Hematopoietic multipotent progenitor cell treated with erythropoietin and hydrocortisone succinate and interleukin-3 and kit ligand, for 4 days (in vitro differentiated cells): ENCODE measurements at places on chromosomes 6 and 20.
A peak's percentile ranks its signal among the peaks of the same experiment; 100 is the strongest.

DNA sequence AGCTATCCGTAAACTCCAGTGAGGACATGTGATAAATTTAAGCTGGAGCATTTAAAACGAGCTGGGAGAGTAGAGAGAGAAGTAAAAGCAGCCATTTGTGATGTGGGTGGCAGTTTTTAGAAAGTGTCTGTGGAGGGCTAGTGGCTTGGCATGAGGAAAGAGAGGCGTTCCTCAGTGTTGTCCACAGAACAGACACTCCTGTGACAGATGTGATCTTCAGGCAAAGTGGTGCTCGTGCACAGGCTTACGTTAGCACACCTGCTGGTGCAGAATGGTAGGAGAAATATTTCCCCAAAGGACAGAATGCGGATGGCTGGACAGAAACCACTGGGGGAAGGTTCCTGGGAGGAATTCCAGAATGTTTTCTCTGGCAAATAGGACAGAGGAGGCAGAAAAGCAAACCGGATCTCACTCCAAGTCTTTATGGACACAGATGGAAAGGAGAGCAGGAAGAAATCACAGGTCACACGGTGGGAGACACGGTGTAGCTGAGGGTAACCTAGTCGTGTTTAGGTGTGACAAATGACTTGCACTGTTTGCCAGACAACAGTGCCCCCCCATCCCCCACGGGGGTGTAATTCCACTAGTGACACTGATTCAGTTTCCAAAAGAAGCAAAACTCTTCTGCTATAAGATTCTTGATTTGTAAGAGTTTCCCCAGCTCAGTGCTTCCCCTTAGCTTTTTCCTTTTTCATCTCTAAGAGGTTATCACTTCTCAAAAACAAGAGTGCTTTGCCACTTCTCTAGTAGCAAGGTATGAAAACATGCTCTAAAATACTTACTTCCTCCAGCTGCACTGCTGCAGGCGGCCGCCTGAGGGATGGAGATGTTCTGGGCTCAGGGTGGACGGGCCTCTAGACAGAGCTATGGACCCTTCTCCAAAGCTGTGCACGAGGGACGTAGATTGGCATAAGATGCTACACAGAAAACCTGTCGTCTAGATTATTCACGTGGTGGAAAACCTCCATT, 293.2 kb downstream of the QKI start:
- no peak for DNase-seq

- DNase-seq, result no peak
Measured at GRCh38 chr6:128495536-128496333, 24.7 kb downstream of the PTPRK start.

- DNase-seq, result no peak
Measured at GRCh38 chr6:135901774-135902524, 50.4 kb downstream of the PDE7B start.

GRCh38 chr20:52193133-52193532, 1.6 kb upstream of the ZFP64 start:
- DNase-seq, result no peak

GRCh38 chr6:28817808-28818145, 106.0 kb downstream of the TRIM27 start:
- DNase-seq, result no peak

GRCh38 chr20:58538752-58539151, 23.6 kb upstream of the APCDD1L start:
- DNase-seq, result no peak

GRCh38 chr6:104187616-104188015, 672.1 kb downstream of the HACE1 start:
- no peak for DNase-seq

GRCh38 chr6:50318536-50318935, 268.8 kb upstream of the DEFB112 start:
- no peak for DNase-seq

- DNase-seq, result peak; percentile 40
Measured at GRCh38 chr6:89458704-89459103, 25.8 kb downstream of the ANKRD6 start.

DNA sequence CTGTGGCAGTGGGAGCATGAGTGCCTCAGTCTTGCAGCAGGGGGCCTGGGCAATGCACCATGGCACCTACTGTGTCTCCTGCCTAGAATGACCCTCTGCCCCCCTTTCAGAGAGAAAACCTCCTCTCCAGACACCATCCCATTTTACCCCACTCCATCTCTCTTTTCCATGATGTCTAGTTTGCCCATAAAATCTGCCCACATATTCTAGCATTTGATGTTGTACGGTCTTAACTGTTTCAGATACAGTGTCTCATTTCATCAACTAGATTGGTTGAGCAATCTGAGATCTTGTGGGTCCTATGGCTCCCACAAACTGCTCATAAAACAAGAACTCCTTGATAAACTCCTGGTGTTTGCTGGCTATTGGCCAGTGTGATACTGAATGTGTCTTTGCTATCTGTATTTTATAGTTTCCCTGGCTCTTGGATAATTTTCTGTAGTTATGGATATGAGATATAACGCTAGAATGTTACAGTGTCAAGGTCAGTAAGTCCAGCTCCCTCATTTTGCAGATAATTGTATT, 8.1 kb downstream of the PNPLA1 start:
- peak; percentile 63 for DNase-seq

- no peak for DNase-seq
Measured at GRCh38 chr20:29325304-29325640, 1932.2 kb upstream of the DEFB115 start.

- peak; percentile 58 for DNase-seq
Measured at GRCh38 chr20:1391640-1392442, 1.0 kb downstream of the FKBP1A start.

- no peak for DNase-seq
Measured at GRCh38 chr6:133796235-133796634, 92.7 kb upstream of the TCF21 start.

DNA sequence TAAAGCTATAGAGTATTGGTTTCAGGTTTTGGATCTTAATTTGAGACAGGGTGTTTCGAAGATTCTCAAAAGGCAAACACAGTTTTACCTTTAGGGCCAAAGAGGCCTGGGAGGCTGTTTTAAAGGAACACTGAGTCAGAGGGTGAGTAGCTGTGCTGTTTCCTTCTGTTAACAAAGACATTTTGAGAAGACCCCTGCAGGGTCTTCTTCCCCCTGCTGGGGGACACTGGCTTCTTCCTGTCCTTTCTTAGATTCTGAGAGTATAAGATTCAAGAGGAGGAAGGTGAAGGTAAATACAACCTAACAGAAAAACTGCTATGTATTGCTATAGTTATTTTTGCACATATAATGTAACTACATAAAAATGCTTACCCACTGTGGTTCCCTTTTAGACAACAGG, 19.0 kb downstream of the HS3ST5 start:
- no peak for DNase-seq

GRCh38 chr6:138044458-138044857, 62.8 kb downstream of the PERP start:
- no peak for DNase-seq

DNA sequence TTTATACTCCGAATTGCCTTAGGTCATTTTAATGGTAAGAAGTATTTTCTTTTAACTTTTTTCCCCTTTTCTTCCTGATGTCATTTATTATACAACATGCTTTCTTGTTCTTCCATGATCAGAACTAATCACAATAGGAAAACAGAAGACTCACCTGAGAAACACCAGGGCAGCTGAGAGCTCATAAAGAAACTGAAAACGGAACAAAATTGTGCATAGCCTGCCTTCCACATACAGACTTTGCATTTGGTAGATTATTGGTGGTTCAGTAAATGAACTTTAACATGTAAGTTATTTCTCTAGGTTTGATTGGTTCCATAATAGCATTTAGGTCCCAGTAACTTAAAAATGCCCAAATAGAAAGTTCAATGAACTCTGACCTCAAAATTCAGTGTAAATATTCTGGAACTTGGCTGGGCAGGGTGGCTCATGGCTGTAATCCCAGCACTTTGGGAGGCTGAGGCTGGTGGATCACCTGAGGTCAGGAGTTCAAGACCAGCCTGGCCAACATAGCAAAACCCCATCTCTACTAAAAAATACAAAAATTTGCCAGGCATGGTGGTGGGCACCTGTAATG, 161.1 kb upstream of the DTNBP1 start:
- DNase-seq, result no peak

- no peak for DNase-seq
Measured at GRCh38 chr6:167707686-167708500, 118.8 kb upstream of the AFDN start.

- peak; percentile 33 for DNase-seq
Measured at GRCh38 chr6:21158149-21158548, 435.4 kb upstream of the SOX4 start.

- DNase-seq, result no peak
Measured at GRCh38 chr6:116304538-116305097, 24.9 kb upstream of the TSPYL1 start.

GRCh38 chr6:166461821-166462460, 79.2 kb upstream of the MPC1 start:
- DNase-seq, result no peak

- DNase-seq, result no peak
Measured at GRCh38 chr6:143707697-143708096, 29.9 kb downstream of the PHACTR2 start.

GRCh38 chr6:140897804-140898573, 1234.7 kb upstream of the GJE1 start:
- peak; percentile 70 for DNase-seq

GRCh38 chr20:43739148-43739749, 12.4 kb upstream of the GTSF1L start:
- DNase-seq, result no peak

GRCh38 chr6:111628142-111628850, 22.6 kb upstream of the TRAF3IP2 start:
- DNase-seq, result no peak

DNA sequence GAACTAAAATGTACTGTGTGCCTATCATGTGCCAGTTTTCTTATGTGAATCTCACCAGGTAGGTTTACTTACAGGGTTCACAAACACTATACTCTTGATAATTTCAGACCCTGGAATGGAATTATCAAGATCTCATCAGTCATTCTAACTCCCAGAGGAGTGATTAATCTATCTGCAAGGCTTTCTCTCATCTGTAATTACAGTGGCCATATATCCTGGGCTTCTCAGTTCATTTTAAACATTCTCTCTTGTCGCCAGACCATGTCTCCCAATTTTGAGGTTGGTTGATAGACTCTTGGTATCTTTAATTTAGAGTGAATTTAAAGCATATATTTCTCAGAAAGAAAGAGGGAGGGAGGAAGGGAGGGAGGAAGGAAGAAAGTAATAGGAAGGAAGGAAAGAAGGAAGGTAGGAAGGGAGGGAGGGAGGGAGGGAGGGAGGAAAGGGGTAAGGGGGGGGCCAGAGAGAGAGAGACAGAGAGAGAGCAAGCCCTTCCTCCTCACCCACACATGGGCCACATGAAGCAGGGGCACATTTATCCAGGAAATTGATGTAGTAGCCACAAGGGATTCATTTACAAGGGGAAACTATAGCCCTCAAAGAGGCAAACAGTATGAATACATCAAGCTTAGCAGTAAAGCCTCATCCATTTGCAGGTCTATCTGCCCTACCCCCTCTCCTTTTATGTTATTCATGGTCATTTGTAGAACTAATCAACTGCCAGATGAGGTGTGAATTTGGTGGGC, 25.8 kb upstream of the NRSN1 start:
- DNase-seq, result no peak

GRCh38 chr6:23851522-23851921, 274.5 kb upstream of the NRSN1 start:
- no peak for DNase-seq

GRCh38 chr6:139584599-139584998, 210.2 kb upstream of the CITED2 start:
- DNase-seq, result no peak

DNA sequence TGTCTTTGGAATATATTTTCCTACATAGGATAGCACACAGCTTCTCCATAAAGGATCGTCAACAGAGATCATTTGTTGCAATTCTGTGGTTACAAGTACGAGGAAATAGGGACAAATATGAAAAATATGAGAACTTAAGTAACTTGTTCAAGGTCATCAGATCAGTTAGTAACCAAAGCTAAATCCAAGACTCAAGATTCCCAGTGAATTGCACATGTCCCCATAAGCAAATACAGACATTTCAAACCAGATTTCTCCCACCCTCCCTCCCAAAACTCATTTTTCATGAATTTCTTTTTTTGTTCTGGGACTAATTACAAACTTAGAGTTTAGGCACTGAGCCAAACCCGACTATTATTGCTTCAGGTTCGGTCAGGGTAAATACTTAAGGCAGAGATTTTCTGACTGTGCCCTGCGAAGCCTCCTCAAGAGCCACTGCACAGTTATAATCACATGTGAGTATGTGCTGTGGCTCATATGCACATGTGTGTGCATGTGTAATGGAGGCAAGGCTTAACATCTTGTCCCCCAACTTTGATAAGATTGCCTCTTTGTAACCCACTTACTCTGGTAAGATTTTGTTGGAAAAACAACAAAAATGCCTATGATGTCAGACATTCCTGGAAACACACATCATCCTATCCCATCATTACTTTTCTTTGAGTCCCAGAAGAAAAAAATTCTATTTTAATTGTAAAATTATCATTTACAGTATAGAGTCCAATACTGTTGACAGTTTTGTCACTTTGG, 216.2 kb downstream of the CD83 start:
- no peak for DNase-seq
